Epithelial cell of esophagus (primary cell): ENCODE measurements at places on chromosomes 2 and 18.
A peak's percentile ranks its signal among the peaks of the same experiment; 100 is the strongest.

DNA sequence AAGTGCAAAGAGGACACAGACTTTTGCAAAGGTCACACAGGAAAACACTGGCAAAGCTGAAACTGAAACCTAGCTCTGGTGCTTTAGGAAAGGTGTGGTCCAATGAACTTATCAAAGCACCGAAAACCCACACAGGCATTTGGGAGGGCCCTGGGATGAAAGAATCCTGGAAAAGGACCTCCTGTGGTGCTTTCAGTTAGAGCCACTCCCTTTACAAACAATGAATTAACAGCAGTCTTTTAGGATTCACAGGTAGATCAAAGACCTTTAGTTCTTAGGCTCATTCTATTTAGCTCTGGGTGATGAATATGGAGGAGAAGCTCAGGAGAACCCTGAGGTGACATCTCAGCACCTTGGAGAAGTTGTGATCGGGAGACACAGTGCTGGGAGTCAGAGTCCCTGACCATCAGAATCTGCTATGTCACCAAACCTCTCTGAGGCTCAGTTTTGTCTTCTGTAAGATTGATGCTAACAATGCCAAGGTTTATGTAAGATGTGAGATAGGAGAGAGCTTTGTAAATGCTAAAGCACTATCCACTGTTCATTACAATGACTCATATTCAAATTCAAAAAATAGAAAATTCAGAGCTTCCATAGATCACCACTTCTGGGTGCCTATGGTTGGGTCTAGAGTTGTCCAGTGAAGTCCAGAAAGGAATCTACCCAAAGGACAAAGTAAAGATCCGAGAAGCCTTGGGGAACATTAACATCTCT, 39.3 kb downstream of the VSNL1 start:
- no peak for DNase-seq

DNA sequence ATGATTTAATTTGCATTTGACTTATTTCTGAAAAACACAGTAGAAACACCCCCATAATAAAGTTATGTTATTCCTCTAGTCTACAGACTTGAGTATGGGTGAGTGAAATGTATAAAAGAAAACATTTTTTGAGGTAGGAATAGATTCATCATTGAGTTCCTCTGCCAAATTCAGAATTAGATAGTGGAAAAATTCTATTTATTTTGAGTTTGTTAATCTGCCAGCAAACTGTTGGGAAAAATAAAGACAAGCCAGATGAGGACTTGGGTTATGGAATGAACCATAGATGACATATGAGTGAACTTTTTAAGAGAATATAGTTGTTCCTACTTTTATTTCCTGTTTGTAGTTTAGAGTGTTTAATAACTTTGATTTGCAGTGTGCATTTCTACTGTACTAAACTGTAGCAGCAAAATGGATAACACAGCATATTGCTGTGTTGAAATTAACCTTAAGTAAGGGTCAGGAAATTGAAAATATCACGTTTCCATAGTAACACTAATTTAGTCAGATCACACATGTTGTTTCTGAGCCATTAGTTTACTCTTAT, 35.6 kb upstream of the PNPT1 start:
- no peak for DNase-seq

DNA sequence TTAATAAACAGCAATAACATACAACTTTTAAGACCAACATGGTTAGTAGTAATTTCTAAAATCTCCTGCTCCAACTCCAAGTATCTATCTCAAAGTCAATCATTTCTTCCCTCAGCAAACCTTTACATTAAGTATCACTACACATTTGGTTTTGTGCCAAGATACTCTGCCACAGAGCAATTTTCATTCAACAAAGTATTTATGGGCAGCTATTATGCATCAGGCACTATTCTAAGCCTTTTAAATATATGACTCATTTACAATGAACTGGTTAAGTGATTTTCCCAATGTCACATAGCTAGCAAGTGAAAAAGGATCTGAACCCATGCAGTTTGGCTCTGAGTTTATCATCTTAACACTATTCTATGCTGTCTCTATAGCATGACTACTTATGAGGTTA, 264.3 kb downstream of the NOL4 start:
- DNase-seq = peak; percentile 7

DNA sequence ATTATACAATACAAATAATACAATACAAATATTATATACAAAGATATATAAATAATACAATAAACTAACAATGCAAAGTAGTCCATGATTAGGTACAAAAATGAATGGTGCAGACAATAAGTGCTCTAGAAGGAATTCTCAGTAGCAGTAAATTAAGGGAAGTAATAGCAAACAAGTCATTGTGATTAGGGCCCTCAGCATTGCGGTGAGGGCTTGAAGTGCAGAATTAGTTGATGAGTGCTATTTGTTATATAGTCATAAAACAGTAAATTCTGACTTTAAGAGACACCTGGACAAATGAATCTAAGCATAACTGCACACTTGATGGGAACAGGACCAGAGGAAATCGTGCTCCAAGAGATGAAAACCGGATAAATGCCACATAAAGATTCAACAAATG, 74.9 kb downstream of the ANKRD44 start:
- no peak for DNase-seq

- no peak for DNase-seq
Observed at GRCh38 chr2:96817882-96818281, 1.8 kb downstream of the CNNM3 start.

GRCh38 chr2:134621939-134622705, 96.7 kb downstream of the TMEM163 start:
- DNase-seq = no peak

DNA sequence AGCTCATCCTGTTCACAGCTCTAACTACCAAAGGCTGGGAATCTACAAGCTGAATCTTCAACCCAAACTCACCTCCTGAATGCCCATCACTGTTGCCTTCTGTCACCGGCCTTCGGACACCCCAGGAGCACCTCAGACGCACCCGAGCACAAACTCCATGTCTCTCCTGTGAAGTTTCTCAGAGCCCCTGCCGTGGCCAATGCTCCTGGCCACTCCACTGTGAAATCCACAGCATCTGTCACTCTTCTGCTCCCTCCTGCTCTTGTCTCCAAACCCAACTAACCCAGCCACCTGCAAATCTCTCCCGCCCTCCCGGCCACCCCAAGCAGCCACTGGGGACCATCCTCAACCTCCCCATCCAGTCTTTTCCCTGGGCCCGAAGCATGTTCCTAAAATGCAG, 457.9 kb upstream of the SALL3 start:
- DNase-seq = no peak

GRCh38 chr2:20592106-20593071, 58.5 kb downstream of the HS1BP3 start:
- DNase-seq = no peak

- no peak for DNase-seq
Observed at GRCh38 chr18:47842836-47843235, 87.6 kb downstream of the SMAD2 start.

- DNase-seq = no peak
Observed at GRCh38 chr2:166084301-166084700, 43.5 kb downstream of the SCN1A start.

DNA sequence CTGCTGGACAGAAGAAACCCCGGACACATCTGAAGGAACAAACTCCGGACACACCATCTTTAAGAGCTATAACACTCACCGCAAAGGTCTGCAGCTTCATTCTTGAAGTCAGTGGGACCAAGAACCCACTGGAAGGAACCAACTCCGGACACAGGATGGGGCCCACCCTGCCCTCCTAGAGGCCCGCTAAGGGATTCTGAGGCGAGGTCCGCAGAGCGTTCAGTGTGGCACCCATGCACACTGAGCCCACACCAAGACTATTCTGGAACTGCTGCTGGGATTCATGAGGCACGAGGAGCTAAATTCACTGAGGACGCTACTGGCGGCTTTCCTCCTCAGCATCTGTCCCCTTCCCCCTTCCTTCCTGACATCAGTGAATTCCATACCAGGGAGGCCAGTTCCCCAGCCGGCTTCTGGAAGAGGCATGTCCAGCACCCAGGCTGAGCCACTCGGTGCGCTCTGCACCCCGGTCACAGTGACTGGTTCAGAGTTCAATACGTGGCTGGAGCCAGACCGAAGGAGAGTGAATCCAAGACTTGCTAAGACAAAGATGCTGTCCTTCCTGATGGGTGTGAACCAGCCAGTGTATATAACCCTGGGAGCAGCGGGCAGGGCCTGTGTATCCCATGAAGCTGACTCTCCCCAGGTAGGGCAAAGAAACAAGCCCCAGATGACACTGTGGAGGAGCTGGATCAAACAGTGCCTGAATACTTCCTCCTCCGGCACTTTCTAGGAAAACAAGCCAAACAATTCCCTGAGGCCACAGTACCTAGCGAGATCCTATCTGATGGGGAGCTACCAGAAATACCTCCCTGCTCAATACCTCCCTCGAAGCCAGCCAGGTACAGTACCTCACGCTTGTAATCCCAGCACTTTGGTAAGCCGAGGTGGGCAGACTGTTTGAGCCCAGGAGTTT, 11.1 kb downstream of the HDAC4 start:
- DNase-seq = no peak

DNA sequence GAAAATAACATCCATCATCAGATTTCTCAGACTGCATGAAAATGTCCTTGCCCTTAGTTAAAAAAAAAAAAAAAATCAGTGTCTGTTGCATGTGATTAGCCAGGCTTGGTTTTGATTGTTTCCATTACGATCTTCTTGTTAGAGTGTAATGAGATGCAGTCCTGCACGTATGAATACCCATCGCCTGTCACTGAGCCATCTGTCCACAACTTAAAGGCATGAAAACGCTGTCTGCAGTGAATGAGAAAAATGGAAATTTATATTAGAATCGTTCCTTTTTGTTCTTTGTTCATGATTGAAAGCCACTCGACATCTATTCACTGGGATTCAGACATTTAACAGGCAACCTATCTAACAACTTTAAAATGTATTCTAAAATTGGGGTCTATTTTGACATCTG, 521.7 kb upstream of the SPHKAP start:
- DNase-seq = no peak

DNA sequence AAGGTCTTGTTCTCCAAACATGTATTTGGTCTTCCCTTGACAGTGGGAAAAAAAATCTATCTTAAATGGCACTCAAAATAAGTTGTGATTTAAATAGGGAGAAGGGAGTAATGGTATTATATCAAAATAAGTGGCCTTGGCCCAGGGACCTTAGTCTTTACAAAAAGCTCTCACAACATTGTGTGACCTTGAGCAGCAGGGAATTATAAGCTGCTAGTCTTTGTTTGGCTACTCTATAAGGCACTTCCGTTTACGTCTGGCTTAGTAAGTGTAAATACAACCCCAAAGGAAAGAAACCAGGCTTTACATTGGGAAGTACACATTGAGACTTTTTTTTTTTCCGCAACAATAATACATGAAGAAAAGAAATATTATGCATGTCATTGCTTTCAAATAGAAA, 734.0 kb upstream of the LINC00305 start:
- DNase-seq = no peak
